CD14-positive monocyte (primary cell): ENCODE measurements at places on chromosomes 13 and 19. TPM values are rescaled to one million over a fixed set of nuclear protein-coding genes. Genes with fewer than 3 reads are reported as not detected.

The TMEM38A gene
- polyA plus RNA-seq: 21.6 TPM

DNA sequence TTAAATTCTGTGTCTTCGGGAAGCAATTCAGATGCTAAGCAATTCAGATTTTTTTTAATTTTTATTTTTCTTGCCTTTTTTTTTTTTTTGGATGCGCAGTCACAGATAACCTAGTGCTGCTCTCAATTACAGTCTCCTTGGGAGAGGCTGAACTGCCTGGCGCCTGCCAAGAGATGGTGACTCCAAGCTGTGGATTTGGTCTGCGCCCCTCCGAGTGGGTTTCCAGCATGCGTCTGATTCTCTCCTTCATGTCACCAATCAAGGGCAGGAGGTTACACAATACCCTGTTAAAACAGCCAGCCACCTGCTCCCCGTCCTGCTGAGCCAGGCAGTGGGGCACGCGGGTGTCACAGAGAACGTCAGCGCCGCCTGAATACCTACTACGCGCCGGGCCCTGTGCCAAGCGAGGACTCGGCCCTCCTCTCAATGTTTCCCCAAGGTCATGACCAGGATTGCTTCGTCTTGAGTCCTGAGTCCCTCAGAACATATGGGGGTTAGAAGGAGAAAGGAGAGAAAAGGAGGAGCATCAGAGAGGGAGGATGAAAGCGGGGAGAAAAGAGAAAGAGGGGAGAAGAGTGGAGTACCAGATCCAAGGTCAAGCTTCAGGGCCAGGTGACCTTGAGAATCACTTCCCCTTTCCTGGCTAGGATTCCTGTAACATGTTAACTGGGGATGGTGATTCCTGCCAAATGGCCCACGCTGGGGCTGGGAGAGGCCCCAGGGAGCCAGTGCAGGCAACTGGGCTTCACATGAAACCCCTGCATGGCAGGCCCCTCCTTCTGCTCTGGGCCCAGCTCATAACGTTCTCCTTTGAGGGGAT lies 213.6 kb downstream of the URI1 start:
- H3K27me3 ChIP-seq: no peaks in the 10 kb centered on the region
- H3K4me3 ChIP-seq: no peak overlapping the region
- no peaks in the 10 kb centered on the region for H3K4me1 ChIP-seq
- H3K36me3 ChIP-seq: no peaks in the 10 kb centered on the region

The PSG6 gene
- not detected for polyA plus RNA-seq

- no peak overlapping the region for H3K27ac ChIP-seq
- no peaks in the 10 kb centered on the region for H3K36me3 ChIP-seq
- no peak for DNase-seq
- H3K4me3 ChIP-seq: no peak overlapping the region
- no peaks in the 10 kb centered on the region for H3K27me3 ChIP-seq
Observed at GRCh38 chr13:24654741-24655140, 25.5 kb upstream of the ATP12A start.

The ERICH6B gene
- not detected for polyA plus RNA-seq

DNA sequence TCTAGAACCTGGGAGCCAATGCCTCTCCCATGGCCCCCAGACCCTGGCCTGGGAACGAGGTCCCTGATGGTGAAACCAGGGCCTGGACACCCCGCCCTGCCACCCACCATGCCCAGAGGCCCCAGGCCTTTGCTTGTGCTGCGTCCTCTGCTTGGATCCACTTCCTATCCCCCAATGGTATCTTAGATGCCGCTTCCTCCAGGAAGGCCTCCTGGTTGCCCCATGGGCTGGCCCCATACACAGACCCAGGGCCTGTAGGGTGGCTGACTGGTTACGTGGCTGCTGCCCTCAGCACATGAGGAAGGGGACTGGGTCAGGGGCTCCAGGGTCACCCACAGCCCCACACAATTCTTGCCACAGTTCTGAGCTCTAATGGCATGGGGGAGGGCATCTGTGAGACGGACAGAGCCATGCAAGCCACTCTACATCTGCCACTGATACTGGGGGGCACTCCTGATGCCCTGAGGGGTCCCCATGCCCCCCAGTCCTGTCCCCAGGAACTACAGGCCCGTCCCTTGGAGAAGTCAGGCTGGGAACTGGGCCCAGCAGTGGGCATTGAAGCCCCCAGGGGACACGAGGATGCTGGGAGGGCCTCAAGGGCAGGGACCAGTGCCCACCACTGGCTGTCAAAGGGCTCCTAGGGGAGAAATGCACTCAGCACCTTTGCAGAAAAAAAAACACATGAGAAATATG lies 5.0 kb downstream of the RPL36 start:
- H3K27ac ChIP-seq: no peak overlapping the region
- H3K4me3 ChIP-seq: no peak overlapping the region
- DNase-seq: no peak
- peaks cover 73% of the 10 kb centered on the region for H3K36me3 ChIP-seq
- peaks cover 20% of the 10 kb centered on the region for H3K4me1 ChIP-seq

DNA sequence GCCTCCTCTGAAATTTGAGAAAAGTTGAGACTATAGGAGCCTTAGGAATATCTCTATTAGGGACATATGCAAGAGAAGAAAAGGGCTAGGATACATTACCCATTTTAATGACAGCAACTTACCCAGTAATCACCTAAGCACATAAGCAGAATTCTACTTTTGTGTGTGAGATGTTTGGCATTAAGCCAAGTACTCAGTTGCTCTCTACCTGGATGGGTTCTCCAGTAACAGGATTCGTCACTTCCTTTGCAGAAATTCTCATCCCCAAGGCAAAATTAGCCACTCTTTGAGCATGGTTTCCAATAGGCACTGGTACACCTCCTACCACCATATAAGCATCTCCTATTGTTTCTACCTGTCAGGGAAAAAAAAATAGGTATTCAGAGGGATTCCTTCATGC lies 95.1 kb downstream of the C13orf42 start:
- DNase-seq: no peak
- H3K4me3 ChIP-seq: no peak overlapping the region
- H3K36me3 ChIP-seq: no peaks in the 10 kb centered on the region
- H3K27me3 ChIP-seq: no peaks in the 10 kb centered on the region
- no peaks in the 10 kb centered on the region for H3K4me1 ChIP-seq

The MYADM gene
- 162 and 191 TPM in 2 replicates for polyA plus RNA-seq

GRCh38 chr13:37100731-37101130 lies 4.7 kb downstream of the CSNK1A1L start:
- no peaks in the 10 kb centered on the region for H3K36me3 ChIP-seq
- no peak overlapping the region for H3K27ac ChIP-seq
- DNase-seq: no peak
- no peaks in the 10 kb centered on the region for H3K4me1 ChIP-seq

The LGALS4 gene
- polyA plus RNA-seq: not detected

DNA sequence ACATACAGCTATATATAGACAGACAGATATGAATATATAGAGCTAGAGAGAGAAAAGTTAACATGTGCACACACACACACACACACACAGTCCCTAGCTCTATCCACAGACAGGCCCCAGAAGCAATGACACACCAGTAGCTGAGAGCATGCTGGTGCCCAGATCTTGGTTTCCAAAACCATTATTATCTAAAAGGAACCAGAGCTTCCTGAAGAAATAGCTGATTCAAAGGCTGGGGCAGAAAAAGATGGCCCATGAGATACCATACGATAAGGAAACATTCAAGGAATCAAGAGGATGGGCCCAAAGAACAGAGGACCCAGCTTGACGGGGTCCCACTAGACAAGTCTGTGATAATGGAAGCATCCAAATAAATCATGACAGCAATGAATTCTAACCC lies 53.4 kb downstream of the ABCC4 start:
- H3K27ac ChIP-seq: no peak overlapping the region
- no peaks in the 10 kb centered on the region for H3K27me3 ChIP-seq
- H3K4me1 ChIP-seq: peaks cover 15% of the 10 kb centered on the region
- DNase-seq: no peak
- no peak overlapping the region for H3K4me3 ChIP-seq

- H3K4me3 ChIP-seq: no peak overlapping the region
- no peaks in the 10 kb centered on the region for H3K36me3 ChIP-seq
- H3K4me1 ChIP-seq: no peaks in the 10 kb centered on the region
- no peaks in the 10 kb centered on the region for H3K27me3 ChIP-seq
- no peak for DNase-seq
- no peak overlapping the region for H3K27ac ChIP-seq
Observed at GRCh38 chr19:19568802-19569756, 31.0 kb downstream of the CILP2 start.

- H3K27me3 ChIP-seq: no peaks in the 10 kb centered on the region
- H3K4me1 ChIP-seq: no peaks in the 10 kb centered on the region
- no peak overlapping the region for H3K4me3 ChIP-seq
- H3K27ac ChIP-seq: no peak overlapping the region
- no peaks in the 10 kb centered on the region for H3K36me3 ChIP-seq
Observed at GRCh38 chr13:107003911-107004310, 436.0 kb upstream of the ARGLU1 start.

The GPR12 gene
- polyA plus RNA-seq: not detected

GRCh38 chr13:79353693-79354092 lies 52.4 kb downstream of the RBM26 start:
- no peak overlapping the region for H3K4me3 ChIP-seq
- H3K4me1 ChIP-seq: no peaks in the 10 kb centered on the region
- H3K36me3 ChIP-seq: peaks cover 96% of the 10 kb centered on the region
- no peaks in the 10 kb centered on the region for H3K27me3 ChIP-seq

- H3K27ac ChIP-seq: no peak overlapping the region
- DNase-seq: no peak
- no peaks in the 10 kb centered on the region for H3K36me3 ChIP-seq
- H3K4me3 ChIP-seq: no peak overlapping the region
Observed at GRCh38 chr19:48716562-48717291, 2.8 kb downstream of the MAMSTR start.

- H3K4me3 ChIP-seq: no peak overlapping the region
- peaks cover 9% of the 10 kb centered on the region for H3K4me1 ChIP-seq
Observed at GRCh38 chr19:6227936-6228325, 51.8 kb downstream of the MLLT1 start.

GRCh38 chr19:7973883-7974282 lies 30.4 kb upstream of the TIMM44 start:
- H3K27me3 ChIP-seq: no peaks in the 10 kb centered on the region
- H3K4me3 ChIP-seq: no peak overlapping the region
- no peak for DNase-seq

DNA sequence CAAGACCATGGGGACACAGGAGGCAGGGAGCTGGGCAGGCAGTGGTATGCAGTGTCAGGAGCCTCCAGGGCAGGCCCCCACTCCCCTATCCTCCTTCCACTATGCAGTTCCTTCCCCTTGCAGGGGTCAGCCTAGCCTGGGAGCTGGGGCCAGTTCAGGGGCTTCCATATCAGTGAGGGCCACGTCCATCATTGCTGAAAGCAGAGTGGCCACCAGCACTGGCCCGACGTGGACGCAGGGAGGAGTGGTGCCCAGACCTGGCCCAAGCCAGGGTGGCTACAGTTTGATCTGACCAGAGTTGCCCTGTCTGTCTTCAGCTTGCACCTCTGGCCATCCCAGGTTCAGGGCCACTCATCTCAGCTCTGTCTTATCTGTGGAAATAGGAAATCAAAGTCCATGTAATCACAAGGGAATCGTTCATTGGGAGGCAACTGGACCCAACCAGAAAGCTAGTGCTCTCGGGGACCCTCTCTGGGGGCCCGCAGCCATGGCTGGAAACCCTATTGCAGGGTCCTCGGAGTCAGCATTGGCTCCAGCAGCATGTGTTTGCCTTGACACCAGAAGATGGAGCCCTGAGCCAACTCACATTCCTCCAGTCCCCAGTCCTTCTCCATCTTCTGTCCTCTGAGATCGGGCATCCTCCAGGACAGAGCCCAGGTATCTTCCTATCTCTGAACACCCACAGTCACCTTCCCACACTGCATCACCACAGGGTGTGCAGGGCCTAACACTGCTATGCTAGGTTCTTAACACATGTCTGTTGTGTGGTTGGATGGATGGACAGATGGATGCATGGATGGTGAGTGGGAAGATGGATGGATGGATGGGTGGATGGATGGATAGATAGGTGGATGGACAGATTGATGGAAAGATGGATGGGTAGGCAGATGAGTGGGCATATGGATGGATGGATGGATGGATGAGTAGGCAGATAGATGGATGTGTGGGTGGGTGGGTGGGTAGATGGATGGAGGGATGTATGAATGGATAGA lies 75.7 kb upstream of the KCTD15 start:
- H3K4me3 ChIP-seq: no peak overlapping the region
- H3K27ac ChIP-seq: no peak overlapping the region
- no peaks in the 10 kb centered on the region for H3K4me1 ChIP-seq
- no peaks in the 10 kb centered on the region for H3K36me3 ChIP-seq
